GM03348 (cell line): ENCODE measurements at places on chromosomes 11 and 22.

DNA sequence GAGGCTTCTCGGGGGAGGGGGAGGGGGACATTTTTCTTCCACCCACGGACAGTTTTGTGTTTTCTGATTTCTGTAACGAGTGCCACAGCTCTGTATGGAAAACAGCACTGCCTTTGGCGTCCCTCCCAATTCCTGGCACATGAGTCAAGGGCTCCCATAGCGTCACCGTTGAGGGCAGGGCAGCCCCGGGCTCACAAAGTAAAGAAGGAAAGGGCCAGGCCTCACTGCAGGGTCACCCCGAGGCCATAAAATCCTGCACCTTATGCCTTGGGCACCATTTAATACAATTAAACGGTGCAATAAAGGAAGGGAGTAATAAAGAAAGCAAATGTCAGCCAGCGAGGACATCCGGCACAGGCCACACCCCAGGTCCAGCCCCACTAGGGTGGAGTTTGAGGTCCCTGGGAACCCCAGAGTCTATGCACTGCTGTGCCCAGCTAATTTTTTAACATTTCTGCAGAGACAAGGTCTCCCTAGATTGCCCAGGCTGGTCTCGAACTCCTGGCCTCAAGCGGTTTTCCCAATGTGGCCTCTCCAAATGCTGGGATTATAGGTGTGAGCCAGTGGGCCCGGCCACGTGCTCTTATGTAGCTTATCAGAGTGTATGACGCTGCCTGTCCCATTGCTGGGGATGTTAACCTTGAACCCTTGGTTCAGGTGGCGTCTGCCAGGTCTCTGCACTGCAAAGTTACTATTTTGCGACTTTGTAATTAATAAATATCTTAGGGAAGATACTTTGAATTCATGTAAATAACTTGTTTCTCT, 13.6 kb upstream of the MUC2 start:
- DNase-seq, result peak; percentile 86

GRCh38 chr11:67436459-67437081, 912 bp downstream of the PTPRCAP start:
- no peak for DNase-seq

GRCh38 chr11:41382927-41383326, 76.5 kb downstream of the LRRC4C start:
- no peak for DNase-seq

- DNase-seq, result peak; percentile 89
Measured at GRCh38 chr11:134266841-134267251, 9.3 kb upstream of the GLB1L3 start.

GRCh38 chr11:15341587-15341986, 226.9 kb downstream of the INSC start:
- DNase-seq, result no peak

DNA sequence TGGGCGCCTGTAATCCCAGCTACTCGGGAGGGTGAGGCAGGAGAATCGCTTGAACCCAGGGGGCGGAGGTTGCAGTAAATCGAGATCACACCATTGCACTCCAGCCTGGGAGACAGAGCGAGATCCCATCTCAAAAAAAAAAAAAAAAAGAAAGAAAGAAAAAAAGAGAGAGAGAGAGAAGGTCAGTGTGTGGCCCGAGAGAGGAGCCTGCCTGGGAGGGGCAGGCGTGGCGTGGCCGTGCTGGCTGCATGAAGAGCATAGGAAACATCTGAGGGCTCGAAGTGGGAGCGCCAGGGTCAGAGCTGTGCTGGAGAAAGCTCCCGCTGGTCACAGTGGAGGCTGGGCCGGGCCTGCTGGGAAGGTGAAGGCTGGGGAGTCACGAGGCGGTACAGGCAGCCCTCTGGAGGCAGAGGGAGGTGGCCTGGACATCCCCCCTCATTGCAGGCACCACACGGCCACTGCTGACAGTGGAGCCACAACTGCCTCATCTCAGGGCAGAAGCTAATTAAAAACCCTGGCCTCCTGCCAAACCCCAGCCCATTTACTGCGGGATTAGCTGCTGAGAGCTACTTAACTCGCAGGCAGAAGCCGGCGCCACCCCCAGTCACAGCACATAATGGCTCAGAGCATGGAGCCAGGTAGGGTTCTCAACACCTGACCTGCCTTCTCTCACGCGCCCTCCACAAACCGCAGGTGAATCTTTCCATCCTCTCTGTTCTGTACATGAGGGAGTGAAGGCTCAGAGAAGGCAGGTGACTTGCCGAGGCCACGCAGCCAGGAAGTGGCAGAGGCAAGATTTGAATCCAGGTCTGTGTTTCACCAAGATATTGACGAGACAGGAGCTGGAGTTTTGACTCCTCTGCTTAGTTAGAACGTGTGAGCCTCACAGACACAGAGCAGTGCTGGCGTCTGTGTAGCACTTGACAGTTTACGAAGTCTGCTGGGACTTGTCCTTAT, 32.6 kb downstream of the NFAM1 start:
- DNase-seq, result no peak

DNA sequence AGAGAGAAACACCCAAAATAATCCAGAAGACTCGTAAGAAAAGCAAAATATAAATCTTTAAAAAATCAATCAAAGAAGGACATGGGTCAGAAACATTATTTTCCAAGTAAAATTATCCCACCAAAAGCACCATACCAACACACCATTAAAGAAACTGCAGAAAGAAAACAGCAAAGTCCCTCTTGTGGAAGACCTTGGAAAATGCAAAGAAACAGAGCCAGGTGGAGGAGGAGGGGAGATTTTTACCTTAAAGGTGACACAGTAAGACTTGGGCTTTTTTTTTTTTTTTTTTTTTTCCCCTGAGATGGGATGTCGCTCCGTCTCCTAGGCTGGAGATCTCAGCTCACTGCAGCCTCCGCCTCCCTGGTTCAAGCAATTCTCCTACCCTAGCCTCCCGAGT, 123.8 kb downstream of the LARGE1 start:
- DNase-seq, result no peak

DNA sequence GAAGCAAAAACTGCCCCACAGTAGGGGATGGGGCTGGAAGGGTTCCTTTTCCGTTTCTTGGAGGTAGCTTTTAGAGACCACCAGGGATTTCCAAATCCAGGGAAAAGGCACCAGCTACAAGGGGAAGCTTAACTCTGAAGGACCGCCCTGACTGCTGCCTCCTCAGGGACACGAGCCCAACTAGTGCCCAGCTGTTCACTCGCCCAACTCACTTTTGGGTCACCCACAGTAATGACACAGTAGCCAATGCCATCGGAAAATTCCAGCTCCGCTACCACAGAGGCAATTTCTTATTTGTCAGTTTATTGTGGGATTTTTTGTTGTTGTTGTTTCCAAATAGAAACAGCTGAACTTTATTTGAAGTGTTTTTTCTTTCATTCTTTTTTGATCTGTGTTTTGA, 141.3 kb downstream of the ATXN10 start:
- DNase-seq, result no peak

GRCh38 chr11:77510851-77511250, 37.0 kb upstream of the PAK1 start:
- no peak for DNase-seq

DNA sequence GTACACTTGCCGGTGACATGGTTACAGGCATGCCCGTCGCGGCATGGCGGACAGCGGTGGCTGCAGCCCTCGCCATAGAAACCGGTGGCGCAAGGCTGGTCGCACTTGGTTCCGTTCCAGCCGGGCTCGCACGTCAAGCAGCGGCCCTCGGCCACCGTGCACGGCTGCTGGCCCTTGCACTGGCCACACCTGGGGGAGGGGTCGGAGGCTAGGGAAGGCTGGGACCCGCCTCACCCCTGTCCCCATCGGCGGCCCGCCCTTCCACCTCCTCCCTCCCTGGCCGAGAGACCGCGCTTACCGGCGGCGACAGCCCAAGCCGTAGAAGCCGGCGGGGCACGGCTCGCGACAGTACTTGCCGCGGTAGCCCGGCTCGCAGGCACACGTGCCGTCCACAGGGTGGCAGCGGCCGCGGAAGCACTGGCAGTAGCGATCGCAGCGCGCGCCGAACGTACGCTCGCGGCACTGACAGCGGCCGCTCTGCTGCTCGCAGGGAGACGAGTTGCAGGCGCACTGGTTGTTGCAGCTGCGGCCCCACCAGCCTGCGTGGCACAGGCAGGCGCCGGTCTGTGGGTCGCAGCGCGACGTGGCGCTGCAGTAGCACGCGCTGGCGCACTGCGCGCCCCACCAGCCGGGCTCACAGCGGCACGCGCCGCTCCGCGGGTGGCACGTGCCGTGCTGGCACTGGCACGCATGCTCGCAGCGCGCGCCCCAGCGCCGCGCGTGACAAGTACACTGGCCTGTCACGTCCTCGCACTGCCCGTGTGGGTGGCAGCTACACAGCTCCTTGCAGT, 6.7 kb downstream of the SCARF2 start:
- no peak for DNase-seq

DNA sequence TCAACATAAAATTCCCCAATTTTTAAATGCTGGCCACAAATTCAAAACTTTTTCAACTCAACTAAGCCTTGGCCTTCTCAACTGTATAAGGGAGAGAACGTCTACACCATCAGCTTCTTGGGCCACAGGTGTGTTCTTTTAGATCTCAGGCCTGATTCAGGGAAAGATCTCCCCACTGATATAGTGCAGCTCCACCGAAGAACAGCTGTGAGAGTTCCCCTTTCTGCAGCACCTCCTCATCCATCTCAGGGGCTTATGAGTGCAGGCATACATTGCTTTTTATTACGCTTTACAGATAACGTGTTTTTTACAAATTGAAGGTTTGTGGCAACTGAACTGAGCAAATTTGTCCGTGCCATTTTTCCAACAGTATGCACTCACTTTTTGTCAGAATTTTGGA, 8.0 kb upstream of the CD82 start:
- no peak for DNase-seq
